ENCODE measurements at places on chromosomes 1 and 21.

- no peak for DNase-seq
These were observed 633.8 kb downstream of the PTPRC start for GRCh38 chr1:199272628-199273086.

- DNase-seq = no peak
These were observed 440 bp downstream of the PIGP start for GRCh38 chr21:37072274-37072987.

DNA sequence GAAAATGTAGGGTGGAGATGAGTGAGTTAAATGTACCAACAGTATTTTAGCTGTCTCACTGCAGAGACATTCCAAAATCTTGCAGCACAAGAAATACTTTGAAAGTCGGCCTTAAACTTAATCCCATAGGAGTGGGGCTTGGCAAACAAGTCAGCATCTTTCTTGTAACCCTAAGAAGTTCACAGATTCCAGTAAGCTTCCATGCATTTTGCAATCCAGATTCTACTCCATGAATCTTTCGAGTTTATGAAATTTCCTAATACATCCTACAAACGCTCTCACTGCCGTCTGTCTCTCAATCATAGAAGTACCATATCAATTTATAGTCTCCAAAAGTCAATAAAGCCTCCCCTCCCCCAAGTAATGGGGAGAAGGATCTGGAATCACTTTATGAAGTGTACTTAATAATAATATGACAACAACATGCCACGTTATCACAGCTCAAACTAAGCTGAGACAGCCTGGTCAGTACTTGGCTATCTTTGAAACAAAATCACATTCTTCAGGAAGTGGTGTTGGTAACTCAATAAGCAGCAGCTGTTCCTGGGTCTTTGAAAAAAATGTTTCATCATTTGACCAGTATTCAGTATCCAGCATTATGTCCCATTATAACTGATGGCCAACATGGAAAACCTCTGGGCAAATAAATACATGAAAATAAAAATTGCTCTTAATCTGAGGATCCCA is 317.4 kb upstream of the RUNX1 start:
- no peak for DNase-seq

- no peak for DNase-seq
These were observed 580.4 kb downstream of the USP25 start for GRCh38 chr21:16310176-16310575.

DNA sequence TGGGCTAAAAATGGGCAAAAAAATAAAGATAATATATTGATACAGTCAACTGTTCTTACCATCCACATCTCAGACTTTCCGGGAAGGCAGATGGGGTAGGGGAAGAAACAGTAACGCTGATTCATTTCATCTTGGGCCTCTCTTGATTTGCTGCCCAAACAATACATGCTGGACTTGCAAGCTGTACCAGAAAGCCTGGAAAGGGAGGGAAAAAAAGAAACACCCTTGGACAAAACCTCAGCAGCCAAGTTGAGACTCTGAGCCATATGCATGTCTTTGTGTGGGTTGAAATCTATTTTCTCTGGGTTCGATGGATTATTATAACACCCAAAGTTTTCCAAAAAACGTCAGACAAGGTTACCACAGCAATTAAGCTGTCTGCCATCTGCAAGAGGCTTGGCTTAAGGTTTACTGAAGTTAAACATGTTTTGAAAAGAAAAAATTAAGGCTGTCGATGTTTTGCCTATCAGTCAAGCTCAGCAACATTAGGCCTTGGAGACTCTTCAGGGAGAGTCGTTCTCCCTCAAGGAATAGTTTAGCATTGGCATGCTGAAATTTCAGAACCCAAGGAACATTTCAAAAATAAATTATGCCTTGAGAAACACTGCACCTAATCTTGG is 71.2 kb downstream of the PSMG1 start:
- DNase-seq = no peak

DNA sequence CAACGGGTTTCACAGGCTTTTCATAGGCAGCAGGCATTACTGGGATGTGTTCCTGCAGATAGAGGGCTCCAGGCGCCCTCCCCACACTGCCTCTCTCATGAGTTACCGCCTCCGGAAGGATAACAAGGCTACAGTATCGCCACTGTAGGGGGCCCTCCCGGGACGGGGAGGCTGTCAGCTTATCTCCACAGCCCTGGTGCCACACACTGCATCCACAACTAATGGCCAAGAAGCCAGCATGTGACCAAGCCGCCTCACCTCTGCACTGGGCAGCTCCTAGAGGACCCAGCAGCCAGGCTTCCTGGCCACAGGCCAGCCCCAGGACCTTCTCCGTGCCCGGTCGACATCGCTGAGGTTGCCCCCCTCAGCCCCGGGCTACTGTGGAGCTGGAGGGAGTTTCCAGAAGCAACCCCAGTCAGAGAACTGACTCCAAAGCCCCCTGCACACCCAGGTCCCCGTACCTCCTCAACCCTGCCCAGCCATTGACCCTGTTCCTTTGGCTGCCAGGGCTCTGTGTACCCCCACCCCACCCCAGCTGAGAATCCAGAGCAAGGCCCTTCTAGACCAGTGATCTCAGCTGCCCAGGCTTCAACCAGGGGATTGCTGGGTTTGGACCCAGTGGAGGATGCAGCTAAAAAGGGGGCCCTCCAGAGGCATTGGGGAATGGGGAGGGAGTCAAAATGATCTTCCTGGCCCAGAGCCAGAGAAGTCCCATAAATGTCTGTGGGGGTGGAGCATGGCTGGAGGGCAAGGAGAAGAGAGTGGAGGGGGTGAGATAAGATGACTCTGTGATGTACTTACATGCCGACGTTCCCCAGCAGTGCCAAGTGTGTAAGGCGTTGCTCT is 45.0 kb downstream of the NEK2 start:
- no peak for DNase-seq

DNA sequence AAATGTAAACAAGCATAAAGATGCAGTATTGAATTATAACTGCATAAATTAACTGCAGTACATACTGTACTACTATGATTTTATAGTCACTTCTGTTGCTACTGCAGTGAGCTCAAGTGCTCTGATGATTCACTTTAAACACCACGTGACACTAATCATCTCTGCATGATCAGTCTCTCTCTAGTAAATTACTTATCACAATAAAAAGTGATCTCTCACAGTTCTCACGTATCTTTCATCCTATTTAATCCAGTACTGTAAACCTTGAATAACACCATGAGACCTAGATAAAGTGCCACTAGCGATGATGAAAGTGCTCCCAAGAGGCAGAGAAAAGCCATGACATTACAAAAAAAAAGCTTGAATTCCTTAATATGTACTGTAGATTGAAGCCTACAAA is 1242.0 kb downstream of the AMY1C start:
- DNase-seq = no peak

Data from stimulated activated CD4-positive, alpha-beta T cell treated with anti-CD3 and anti-CD28 coated beads, Interleukin-12 subunit alpha, Interleukin-12 subunit beta, amount 100 ng/mL, for 24 hours (primary cell).